ENCODE measurements at places on chromosomes 4 and X.

DNA sequence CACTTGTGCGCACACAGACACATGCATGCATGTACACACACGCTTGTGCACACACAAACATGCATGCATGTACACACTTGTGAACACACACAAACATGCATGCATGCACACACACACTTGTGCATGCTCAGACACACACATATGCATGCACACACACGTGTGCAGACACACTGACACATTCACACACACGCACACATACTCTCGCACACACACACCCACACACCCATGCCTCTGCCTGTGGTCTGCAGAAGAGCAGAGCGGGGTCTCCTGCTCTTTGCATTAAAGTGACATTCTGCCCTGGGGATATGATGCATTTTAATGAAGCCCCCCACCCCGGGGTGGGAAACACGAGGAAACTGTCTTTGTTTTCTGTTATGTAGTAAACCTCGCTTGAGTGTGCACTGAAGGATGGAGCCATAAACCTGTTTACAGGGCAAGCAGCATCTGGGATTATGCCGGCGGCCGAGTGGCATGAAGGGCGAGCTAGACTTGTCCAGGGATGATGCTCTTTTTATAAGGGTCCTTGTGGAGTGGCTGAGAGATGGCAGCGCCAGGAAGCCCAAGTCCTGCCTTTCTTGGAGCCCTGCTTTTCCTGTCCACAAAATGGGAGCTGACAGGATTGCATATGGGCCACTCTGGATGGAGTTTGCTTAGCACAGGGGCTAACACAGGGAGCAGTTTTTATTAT is 17.8 kb downstream of the PSAPL1 start:
- DNase-seq, result no peak

DNA sequence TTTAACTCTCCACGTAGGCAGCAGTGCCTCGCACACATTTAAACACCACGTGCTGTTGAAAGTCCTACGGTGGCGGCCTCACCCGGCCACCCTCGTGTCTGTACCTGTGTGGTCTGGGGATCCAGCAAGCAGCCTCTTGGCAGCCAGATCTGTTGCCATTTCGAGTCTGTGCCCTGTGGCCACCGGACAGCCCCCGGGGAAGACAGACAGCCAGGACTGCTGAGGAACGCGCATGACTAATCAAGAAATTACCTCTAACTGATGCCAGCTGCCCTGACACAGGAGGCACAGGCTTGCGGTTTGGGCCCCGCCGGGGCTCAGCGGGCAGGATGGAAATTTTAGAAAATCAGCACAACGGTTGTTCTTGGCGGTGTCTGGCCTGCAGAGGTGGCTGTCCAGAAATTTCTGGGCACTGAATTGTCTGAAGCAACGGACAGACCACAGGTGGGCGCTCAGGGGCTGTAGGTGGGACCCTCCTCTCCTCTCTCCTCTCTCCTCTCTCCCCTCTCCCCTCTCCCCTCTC is 15.6 kb upstream of the ASMTL start:
- peak; percentile 62 for DNase-seq

DNA sequence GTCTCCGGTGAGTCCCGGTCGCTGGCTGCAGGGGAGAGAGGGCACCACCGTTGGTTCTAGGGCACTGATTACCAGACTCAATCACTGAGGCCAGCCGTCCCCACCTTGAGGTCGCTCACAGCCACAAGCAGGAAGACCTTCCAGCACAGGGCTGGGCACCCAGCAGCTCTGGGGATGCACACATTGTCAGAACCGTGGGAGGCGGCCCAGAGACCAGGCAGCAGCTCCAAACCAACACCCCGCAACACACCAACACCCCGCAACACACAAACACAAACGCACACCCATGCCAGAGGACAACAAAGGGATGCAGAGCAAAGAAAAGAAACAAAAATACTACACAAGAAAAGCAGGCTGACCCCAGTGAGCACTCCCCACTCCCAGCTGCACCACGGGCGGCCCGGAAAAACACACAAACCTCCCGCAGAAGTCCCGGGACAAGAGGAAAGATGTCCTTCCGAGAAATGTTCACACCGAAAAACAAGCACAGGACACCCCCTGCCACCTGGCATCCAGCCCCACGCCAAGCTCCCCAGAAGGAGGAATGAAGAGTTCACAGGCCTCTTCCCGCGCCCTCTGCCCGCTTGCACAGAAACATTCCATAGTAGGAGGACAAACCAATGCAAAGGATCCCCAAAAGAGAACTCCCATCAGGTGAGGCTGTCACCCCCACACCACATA is 3.2 kb downstream of the HMX1 start:
- no peak for DNase-seq

DNA sequence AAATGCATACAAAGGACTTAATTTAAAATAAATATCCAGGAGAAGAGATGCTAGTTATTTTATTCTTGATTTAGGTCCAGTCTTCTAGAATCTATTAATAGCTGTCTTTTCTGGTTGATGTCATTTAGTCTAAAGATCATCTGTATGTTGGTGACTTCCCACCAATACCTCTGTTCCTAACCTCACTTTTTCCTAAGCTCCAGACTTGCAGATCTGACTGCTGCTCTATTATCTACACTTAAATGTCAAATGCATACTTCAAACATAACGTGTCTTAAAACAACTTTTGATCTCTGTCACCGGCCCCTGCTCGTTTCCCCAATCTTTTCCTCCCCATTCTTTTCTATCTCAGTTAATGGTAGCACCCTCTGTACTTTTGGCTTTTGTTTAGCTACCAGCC is 133.3 kb downstream of the STIM2 start:
- DNase-seq, result no peak

DNA sequence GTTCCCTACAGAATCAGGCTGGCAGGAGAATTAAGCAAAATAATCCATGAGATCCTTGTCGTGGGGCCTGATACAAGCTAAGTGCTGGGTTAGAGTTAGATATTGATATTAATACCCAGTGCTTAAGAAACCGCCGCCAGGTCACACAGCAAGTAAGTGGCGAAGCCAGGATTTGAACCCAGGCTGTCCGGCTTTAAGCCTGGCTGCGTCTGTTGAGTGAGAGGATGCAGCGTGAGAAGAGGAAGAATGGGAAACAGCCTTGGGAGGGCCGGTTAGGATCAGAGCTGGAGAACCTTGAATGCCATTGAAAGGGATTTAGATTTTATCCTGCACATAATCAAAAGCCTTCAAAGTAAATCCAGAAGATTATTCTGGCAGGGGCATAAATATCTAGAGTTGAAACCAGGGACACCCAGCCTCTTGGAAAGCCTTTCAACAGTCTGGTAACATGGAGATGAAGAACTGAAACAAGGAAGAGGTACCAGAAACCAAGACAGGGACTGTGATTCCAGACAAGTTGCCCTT is 64.8 kb upstream of the HELT start:
- DNase-seq, result no peak

GRCh38 chrX:74349387-74349786 is 45.4 kb downstream of the ZCCHC13 start:
- DNase-seq, result no peak

GRCh38 chr4:184763150-184763780 is 29.4 kb upstream of the CENPU start:
- no peak for DNase-seq

DNA sequence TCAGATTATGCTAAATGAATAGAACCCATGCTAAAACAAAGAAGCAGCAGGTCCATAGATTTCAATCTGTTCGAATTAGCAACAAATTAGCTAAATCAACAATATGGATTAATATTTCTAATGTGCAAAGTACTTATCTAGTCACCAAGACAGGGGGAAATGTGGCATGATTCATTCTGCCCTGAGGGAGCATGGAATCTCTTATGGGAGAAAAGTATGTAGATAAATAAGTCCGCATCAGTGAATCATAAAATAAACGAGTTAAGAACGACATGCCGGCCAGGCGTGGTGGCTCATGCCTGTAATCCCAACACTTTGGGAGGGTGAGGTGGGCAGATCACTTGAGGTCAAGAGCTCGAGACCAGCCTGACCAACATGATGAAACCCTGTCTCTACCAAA is 102.1 kb downstream of the ANOS1 start:
- no peak for DNase-seq

DNA sequence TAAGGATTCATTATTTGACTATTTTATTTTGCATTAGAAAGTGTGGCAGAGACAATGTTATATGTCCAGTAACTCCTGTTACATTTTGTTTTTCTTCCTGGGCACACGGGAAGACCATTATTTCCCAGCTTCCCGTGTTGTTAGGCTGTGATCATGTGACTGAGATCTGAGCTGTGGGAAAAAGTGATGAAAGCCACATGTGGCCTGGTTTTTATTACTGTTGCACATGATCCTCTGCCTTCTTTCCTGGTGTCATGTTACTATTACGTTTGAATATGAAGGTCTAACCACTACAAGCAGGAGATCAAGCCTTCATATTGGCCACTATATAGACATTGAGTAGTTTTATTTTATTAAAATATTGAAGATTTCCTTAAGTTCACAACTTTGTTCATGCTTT is 28.2 kb upstream of the MID1 start:
- DNase-seq, result no peak

DNA sequence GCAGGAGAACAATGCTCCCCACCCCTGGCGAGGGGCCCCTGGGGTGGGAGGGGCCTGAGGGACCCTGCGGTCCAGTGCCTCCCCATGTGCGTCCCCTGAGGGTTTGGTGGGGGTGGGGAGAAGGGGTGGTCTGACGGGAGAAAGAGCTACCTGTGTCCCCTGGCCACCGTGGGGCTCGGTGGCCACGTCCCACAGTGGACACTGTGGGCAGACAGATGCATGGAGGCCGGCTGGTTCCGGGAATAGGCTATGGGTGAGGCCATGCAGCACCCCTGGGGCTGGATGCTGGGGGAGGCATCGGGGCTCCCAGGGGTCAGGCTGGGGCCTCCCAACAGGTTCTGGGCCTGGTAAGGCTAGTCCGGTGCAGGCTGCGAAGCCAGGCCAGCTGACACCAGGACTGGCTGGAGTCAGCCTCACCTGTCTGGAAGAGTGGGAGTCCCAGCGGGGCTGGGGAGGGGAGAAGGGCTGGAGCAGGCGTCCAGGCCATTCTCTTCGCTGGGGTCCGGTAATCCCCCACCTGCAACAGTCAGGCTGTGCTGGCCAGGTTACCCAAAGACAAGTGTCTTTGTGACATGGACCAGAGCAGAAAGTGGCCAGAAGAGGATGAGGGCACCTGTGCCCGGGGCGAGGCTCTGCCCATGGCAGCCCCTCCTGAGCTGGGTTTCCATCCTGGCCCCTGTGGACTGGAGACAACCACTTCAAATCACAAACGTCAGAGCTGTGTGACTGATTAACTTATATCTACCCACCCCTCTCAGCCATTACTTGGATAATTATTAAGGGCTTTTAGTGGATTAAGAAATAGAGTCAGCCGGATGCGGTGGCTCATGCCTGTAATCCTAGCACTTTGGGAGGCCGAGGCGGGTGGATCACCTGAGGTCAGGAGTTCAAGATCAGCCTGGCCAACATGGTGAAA is 1.4 kb upstream of the FAM53A start:
- DNase-seq, result no peak

DNA sequence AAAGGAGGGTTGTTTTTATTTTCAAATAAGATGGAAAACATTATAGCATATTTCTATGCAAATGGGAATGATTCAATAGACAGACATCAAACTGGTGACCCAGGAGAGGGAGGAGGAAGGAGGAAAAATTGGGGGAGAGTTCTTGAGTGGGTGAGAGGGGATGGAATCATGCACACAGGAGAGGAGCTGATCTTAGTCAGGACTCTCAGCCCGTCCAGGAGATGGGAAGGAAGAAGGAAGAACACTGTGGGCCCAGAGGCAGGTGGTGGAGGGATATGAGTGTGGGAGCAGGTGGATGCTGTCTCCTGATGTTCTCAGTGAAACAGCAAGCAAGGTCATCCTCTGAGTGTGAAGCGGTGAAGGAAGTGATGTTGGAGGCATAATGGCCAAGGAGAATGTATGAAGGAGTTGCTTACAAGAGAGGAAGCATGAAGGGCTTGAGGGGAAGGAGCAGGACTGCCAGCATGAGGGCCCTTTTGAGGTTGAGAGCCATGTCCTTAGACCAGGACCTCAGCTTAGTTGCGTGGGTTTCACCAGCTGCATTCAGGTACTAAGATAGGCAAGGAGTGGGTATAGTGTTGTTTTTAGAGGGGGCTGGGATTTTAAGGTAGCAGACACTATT is 161.7 kb upstream of the NAP1L5 start:
- no peak for DNase-seq

- no peak for DNase-seq
These were observed 195.4 kb downstream of the SOWAHB start for GRCh38 chr4:76702440-76703122.

- DNase-seq, result no peak
These were observed 102.3 kb downstream of the FAM193A start for GRCh38 chr4:2638730-2639129.

- DNase-seq, result no peak
These were observed 327.5 kb downstream of the BMPR1B start for GRCh38 chr4:95085124-95085833.

DNA sequence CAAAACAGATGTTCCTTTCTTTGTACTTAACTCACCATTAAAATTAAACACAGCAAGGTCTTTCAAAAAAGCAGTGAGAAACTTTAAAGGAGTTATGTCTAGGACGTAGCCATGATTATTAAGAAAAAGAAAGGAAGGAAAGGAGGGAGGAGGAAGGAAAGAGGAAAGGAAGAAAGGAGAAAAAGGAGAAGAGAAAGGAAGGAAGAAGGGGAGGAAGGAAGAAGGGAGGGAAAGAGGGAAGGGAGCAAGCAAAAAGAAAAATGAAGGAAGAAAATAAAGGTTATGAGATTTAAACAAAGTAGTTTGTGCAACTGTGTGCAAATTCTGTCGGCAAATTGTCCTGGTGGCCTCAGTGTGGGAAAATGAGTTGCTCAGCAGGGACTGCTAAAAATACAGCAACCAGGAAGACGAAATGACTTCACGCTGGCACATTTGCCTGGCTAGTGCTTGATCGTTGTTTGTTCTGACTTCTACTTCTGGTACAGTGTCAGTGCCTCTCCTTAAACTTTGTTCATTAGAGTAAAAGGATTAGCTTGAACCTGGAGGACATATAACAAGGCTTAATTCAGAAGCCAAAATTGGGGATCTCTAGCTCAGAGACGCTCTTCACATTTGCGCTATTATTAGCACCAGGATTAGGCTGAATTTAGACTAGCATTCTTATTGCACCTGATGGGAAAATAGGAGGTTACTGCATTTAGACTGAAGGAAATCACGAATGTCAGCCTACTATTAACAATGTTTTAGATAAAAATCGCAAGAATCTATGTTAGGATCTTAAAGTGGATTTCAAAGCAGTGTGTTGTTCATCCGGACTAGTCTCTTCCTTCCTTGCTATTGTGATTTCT is 81.2 kb downstream of the DCK start:
- no peak for DNase-seq

- DNase-seq, result no peak
These were observed 432 bp downstream of the TMEM175 start for GRCh38 chr4:932713-933070.
